ENCODE measurements at places on chromosomes 11 and 22.

DNA sequence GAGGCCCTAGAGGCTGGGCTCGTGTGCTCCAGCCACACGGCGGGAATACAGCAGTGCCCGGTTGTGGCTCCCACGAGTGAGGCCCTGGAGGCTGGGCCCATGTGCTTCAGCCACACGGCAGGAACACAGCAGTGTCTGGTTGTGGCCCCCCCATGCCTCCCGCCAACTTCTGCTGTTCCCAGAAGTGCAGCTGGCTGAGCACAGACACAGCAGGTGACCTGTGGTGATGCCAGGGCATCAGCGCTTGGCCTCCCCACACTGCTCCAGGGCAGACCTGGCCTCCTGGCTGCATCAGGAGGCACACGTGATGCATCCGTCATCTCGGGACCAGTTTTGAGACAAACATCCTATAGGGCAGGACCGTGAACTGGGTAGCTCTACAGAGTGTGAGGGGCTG, 110.3 kb downstream of the KCNQ1OT1 start:
- no peak for DNase-seq

DNA sequence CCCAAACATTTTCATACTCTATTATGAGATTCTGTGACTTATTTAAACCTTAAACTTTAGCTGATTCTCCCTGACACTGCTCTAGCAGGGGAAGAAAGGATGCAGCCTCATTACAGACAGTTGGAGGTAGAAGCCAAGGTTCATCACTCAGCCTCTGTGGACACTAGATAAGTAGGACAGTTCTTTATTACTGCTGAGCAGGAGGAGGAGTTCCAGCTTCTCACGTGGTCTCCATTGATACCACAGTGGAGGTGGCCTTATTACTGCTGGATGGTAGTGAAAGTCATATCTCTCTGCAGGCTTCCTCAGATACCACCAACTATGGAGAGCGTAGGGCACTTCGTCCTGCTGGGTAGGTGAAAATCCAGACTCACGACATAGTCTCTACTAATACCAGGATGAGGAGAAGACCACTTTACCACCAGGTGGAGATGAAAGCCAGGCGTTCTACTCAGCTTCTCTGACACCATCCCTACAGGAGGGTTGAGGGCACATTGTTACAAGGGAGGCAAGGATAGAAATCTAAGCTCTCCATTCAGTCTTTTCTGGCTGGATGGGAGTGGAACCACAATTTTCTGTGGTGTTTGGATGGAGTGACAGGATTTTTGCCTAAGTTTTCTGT, 13.1 kb upstream of the ANGPTL5 start:
- no peak for DNase-seq

DNA sequence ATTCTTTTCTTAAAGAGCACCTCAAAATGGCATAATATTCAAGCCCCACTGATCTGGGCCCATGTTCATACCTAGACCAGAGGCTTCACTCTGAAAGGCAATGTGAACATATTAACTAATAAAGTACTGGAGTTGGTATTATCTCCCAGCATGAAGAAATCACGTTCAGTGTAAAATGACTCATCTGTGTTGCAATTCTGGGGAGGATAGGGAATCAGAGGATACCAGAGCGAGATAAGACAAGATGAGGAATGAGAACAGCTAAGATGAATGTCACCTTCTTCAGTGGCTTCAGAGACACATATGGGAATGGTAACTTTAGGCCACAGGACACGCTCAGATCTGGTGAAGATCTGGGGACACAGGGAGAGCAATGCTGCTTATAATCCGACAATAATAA, 121.1 kb downstream of the NTM start:
- DNase-seq: no peak

DNA sequence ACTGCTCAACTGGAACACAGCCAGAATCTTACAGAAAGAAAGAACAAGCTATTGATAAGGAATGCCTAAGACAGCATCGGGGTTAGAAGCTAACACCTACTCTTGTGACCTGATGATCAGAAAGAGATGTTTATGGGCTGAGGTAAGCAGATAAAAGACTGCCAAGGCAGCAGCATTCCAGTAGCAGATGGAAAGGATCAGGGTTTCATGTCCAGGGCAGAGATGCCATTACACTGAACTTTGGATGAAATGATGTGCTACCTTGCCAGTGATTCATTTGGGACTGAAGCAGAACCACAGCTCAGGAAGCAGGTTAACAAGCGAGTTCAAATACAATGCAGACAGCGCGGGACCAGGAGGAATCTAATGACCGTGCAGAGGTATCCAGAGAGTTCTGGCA, 27.1 kb upstream of the APOA1 start:
- no peak for DNase-seq

DNA sequence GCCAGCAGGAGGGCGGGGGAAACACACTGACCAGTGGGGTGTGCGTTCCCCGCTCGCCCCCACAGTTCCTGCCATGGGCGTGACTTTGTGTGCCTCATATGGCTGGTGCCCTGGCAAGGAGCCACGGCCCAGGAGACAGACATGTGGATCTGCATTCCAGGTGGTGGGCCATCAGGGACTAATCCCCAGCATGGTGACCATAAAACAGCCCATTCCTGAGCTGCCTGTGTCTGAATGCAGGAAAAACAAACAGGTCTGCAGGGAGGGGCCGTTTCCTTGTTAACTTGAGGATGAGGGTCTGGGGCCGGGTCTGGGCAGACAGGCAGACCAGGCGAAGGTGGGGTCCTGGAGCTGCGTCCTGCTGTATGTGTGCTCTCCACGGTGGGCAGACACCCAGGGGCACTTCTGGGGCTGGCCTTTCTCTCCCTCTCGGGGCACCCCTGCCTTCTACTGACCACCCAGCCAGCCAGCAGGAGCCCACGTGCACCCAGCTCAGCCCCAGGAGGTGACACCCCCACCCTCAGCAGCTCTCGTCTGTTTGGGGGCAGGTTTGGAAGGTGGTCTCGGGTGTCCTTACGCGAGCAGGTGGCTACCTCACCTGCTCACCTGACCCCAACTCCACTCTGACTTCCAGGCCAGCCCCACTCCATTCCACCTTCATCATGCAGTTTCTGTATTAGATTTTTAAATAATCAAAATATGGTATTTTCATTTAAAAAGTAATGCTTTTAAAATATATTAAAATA, 120.3 kb downstream of the KCNQ1OT1 start:
- DNase-seq: no peak

DNA sequence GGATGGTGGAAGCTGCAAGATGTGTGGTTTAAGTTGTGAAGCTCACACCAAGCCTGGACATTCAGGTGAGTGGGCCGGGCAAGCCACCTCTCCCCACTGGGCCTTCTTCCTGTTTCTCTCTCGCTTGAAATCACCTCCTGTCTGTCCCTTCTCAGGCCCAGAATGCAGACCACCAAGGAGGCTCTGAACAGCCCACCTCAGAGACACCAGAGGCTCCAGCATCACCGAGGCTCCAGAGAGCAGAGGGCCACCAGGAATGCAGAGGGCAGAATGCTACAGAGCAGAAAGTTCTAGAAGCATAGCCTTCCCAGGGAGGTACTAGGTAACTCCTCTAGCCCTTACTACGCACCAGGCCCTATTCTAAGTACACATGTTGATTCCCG, 14.8 kb upstream of the IL2RB start:
- DNase-seq: no peak

DNA sequence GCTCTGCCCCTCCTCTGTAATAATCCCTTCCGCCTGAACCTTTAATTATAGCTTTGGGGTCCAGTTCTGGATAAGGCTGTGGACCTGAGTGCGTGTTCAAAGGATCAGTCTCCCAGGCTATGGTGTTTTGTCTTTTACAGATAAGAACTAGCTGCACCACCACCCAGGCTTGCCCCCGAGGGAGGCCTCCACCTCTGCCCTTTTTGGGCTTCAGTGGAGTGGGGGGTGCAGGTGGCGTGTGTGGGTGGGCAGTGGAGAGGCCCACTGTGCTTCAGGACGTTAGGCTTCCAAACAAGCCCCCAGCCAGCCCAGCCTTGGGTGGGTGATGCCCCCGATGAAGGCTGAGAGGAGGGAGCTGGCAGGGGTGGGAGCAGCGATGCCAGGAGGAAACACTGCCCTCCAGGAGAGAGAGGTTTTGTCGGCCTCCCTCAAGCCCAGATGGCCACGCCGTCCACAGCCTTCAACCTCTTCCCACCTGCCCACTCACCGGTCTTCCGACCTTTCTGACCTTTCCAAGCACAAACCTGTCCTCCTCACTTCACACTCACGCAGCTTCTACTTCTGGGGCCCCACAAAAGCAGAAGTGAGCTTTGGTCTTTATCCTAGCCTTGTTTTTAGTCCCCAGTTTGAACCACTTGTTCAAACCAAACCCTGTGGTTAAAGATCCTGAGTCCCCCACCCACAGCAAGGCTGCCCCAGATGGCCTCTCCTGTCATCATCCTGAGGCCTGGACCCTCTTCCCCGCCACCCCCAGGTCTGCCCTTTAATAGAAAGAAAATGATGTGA, 20.4 kb downstream of the PSMD13 start:
- no peak for DNase-seq

DNA sequence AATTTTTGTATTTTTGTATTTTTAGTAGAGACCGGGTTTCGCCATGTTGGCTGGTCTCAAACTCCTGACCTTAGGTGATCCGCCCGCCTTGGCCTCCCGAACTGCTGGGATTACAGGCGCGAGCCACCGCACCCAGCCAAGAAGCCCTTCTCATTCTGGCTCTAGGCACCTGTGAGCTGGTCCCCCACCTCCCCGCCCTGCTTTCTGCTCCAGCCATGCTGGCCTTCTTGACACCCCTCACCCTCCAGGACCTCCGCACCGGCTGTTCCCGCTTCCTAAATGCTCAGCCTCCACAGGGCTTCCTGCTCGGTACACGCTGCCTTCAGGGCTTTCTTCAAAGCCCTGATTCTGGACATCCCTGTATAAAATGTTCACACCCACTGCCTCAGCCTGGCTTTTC, 5.5 kb upstream of the FXYD2 start:
- no peak for DNase-seq

DNA sequence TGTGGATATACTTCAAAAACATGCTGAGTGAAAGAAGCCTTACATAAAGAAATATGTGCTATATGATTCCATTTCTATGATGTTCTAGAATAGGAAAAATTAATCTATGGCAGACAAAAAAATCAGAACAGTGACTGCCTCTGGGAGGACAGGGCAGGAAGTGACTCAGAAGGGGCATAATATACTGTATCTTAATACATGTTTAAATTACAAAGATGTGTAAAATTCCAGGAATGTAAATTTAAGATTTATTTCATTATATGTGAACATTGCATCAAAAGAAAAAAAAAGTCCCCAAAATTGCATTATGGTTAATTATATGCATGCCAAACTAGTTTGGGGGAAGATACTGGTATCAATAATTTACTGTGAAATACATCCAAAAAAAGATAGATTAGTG, 32.2 kb downstream of the SBF2 start:
- no peak for DNase-seq

DNA sequence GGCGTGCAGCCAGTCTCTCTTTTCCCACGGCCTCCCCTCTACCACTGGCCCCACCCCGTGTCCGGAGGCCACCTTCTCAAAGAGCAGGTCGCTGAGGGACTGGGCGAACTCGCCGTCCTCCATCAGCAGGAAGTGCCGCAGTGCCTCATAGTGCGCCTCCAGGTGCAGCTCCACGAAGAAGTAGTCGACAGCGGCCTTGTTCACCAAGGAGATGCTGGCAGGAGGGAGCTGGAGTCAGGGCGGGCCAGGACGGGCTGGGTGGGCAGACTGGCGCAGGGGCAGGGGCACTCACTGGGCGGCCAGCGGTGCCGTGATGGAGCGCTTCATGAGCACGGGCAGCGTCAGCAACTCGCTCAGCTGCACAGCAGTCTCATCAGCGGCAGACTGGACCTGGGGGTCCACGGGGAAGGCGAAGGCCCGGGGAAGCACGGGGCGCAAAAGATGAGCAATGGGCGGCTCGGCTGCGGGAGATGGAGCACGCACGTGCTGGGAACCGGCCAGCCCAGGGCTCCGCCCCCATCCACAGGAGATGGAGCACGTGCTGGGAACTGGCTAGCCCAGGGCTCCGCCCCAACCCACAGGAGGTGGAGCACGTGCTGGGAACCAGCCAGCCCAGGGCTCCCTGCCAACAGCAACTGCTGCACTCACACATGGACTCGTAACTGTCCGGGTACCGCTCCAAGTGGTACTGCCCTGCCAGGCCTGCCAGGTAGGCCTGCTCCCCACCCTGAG, 18.4 kb downstream of the SELENOO start:
- no peak for DNase-seq

GRCh38 chr22:20523086-20523983, 15.9 kb downstream of the MED15 start:
- DNase-seq: no peak

- DNase-seq: no peak
Measured at GRCh38 chr22:47073075-47073474, 310.6 kb downstream of the TBC1D22A start.

DNA sequence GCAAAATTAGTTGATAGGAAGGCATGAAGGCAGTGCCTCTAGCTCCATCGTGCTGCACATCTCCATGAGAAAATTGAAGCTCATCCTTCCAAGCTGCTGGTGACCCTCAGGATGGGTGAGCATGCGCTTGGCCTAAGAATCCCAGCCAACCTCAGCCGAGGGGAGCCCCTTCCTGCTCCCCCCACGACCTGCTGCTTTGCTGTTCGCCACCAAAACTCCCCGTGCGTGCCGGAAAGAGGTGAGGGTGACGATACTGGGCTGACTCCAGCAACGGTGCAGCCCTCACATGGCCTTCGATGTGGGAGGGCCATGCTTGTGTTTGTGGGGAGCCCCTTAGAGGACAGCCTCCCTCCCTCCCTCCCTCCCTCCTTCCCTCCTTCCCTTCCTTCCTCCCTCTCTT, 660.9 kb downstream of the BRD1 start:
- no peak for DNase-seq

- DNase-seq: no peak
Measured at GRCh38 chr22:49270595-49271368, 556.9 kb downstream of the BRD1 start.

DNA sequence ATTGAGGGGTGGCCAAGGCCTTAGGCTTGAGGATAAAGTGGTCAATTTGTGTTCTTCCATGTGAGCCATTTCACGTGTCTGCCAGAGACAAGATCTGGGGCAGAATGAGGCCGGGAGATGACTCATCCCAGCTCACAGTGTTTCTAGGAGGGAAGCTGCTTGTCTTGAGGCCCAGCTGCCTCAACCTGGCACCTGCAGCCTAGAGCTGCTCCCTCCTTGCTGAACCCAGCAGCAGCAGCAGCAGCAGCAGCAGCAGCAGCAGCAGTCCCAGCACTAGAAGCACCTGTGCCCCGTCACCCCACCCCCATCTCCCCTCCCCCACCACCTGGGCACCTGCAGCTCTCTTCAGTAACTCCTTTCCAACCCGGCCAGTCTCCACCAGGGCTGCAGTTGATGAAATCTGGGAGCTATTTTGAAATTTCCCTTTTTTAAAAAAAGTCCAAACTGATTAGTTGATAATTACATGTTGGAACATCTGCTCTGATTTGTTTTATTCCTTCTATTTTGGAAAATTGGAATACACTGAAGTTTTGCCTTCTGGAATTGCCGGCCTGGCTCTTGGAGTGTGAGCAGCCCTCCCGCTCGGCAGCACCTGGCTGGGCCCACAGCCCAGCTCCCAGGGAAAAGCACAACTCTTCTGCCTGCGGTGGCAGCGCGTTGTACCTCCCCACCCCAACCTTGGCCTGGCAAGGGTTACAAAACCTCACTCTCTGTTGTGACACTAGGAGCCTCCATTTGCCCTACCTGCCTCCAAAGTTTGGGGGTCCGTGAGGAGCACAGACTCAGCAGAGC, 143.5 kb downstream of the NXPE2 start:
- DNase-seq: no peak
